Endothelial cell of umbilical vein (primary cell): ENCODE measurements at places on chromosomes 7 and 10. TPM values are rescaled to one million over a fixed set of nuclear protein-coding genes. Genes with fewer than 3 reads are reported as not detected.
A peak's percentile ranks its signal among the peaks of the same experiment; 100 is the strongest.

Gene DOCK1
- 78.7 and 83.1 TPM in 2 replicates for total RNA-seq

Gene STAG3
- total RNA-seq, result 0.55 and 1.4 TPM in 2 replicates

DNA sequence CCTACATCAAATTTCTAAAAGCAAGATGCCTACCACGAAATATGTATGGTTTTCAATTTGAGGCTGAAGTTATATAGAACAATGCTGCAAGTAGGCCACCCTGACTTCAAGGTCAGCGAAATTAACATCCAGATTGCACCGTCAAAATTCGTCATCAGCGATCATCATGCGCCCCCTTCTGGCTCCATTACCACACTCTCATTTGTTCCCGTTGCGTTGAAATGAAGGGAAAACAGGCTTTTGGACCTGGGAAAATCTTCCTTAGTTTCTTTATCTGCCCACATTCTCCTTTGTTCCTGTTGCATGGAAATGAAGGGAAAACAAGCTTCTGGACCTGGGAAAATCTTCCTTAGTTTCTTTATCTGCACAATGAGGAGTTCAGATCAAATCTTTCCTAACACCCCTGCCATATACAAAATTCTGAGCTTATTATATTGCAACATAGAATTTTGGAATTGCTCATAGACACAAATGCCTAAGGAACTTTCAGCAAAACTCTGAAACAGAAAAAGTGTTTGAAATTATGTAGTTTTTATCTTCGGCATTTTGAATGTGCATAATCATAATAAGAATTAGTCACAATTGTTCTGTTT lies 98.2 kb upstream of the PRKCQ start:
- H3K27me3 ChIP-seq, result peaks cover 11% of the 10 kb centered on the region
- no peaks in the 10 kb centered on the region for H3K36me3 ChIP-seq
- H3K4me1 ChIP-seq, result no peaks in the 10 kb centered on the region
- no peak overlapping the region for H3K4me3 ChIP-seq
- no peak overlapping the region for H3K27ac ChIP-seq
- peak; percentile 55 for DNase-seq

GRCh38 chr10:52454491-52454890 lies 140.4 kb downstream of the DKK1 start:
- H3K27me3 ChIP-seq, result no peaks in the 10 kb centered on the region
- H3K27ac ChIP-seq, result no peak overlapping the region
- H3K4me3 ChIP-seq, result no peak overlapping the region
- H3K4me1 ChIP-seq, result no peaks in the 10 kb centered on the region

GRCh38 chr7:111012149-111012548 lies 78.8 kb upstream of the LRRN3 start:
- no peaks in the 10 kb centered on the region for H3K4me1 ChIP-seq
- no peaks in the 10 kb centered on the region for H3K27me3 ChIP-seq
- no peak for DNase-seq
- H3K27ac ChIP-seq, result no peak overlapping the region

GRCh38 chr7:90655566-90655965 lies 59.4 kb downstream of the CDK14 start:
- H3K4me3 ChIP-seq, result no peak overlapping the region
- peak; percentile 85 for DNase-seq
- H3K36me3 ChIP-seq, result no peaks in the 10 kb centered on the region
- H3K4me1 ChIP-seq, result peaks cover 22% of the 10 kb centered on the region

DNA sequence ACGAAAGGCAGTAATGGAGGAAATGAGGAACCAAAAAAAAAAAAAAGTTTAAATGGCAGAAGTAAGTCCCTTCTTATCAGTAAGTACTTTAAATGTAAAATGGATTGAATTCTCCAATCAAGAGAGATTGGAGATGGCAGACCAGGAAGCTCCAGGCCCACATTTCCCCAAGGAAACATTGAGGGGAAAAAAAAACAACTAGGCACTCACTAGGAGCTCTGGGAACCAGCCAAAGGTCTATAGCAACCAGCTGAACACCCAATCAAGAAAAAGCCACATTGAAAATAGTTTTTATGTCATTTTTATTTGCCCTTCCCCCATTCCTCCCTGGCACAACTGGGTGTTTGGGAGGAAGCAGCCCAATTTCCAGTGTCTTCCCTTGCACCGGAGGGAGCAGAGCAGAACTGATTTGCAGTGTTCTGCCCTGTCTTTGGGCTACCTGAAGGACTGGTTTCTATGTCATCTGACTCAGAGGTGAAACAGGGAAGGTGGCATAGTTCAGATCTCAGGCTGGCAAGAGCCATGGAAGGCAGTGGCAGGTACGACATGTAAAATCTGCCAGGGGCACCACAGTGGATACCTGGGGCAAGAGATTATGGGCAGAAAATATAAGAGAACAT lies 121.9 kb downstream of the SMURF1 start:
- no peaks in the 10 kb centered on the region for H3K27me3 ChIP-seq
- H3K27ac ChIP-seq, result no peak overlapping the region
- H3K36me3 ChIP-seq, result peaks cover 5% of the 10 kb centered on the region
- H3K4me1 ChIP-seq, result no peaks in the 10 kb centered on the region

GRCh38 chr7:138238734-138239659 lies 162.7 kb downstream of the AKR1D1 start:
- H3K27me3 ChIP-seq, result no peaks in the 10 kb centered on the region
- DNase-seq, result no peak
- H3K36me3 ChIP-seq, result no peaks in the 10 kb centered on the region
- H3K4me3 ChIP-seq, result no peak overlapping the region

GRCh38 chr10:112503643-112504042 lies 56.6 kb downstream of the VTI1A start:
- no peaks in the 10 kb centered on the region for H3K4me1 ChIP-seq
- H3K4me3 ChIP-seq, result no peak overlapping the region
- H3K36me3 ChIP-seq, result no peaks in the 10 kb centered on the region
- no peak for DNase-seq

Gene MDH2
- total RNA-seq, result 168 and 175 TPM in 2 replicates

DNA sequence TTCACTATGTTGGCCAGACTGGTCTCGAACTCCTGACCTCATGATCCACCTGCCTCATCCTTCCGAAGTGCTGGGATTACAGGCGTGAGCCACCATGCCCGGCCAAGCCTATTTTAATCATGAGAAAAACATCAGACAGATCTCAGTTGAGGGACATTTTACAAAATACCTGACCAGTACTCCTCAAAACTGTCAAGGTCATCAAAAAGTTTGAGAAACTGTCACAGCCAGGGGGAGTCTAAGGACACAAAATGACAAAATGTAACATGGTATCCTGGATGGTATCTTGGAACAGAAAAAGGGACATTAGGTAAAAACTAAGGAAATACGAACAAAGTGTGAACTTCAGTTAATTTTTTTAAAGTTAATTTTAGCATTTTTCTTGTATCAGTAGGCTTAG lies 219.8 kb upstream of the PPP1R3A start:
- no peak for DNase-seq
- H3K36me3 ChIP-seq, result no peaks in the 10 kb centered on the region
- H3K4me3 ChIP-seq, result no peak overlapping the region
- H3K27me3 ChIP-seq, result no peaks in the 10 kb centered on the region

DNA sequence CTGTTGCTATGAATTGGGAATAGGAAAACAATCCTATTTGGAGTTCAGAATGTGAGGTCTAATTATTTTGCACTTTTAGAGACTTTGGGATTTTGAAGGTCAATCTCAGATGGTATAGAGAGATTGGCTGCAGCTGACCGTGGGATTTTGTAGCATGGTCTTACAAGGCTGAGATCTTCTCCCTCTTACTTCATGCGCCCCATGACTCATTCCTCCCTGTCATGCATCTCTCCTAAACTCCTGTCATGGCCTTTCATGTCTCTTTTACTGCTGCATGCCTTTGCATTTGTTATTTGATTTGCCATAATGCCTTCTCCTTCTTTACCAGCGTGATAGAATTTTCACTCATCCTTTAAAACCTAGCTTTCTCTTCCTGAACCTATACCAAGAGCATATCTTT lies 133.1 kb downstream of the BBS9 start:
- H3K4me3 ChIP-seq, result no peak overlapping the region
- no peak overlapping the region for H3K27ac ChIP-seq
- DNase-seq, result no peak
- H3K36me3 ChIP-seq, result no peaks in the 10 kb centered on the region
- H3K27me3 ChIP-seq, result no peaks in the 10 kb centered on the region

DNA sequence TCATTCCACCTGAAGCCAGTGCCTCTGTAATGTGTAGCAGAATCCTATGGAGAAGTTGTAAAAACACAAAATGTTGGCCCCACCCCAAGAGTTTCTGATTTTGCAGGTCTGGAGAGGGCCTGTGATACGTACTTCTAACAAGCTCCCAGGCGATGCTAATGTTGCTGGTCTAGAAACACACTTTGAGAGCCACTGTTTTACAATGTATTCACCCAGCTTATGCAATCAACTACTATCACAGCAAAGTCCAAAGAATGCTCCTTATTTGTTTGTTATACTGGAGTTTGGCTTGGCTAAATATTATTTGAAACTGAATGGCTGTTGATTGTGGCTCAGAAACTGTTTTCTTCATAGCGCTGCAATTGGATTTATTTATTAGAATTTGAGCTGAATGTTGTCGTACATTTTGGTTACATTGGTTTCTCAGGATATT lies 44.3 kb downstream of the DNAJB9 start:
- H3K27me3 ChIP-seq, result peaks cover 8% of the 10 kb centered on the region
- no peak for DNase-seq
- H3K4me3 ChIP-seq, result no peak overlapping the region
- H3K36me3 ChIP-seq, result no peaks in the 10 kb centered on the region

DNA sequence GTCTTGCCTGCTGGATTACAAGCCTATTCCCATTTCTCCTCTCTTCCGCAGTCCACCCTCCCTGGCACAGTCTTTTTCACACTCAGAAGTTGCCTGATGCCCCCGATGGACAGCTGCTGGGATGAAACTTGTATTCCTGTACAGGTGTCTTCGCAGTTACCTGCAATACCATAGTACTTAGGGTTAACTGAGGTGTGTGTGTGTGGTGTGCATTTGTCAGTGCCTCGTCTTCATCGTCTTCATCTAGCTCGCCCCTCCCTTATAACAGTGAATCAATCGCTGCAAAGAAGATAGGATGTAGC lies 11.0 kb downstream of the NXPH1 start:
- H3K4me1 ChIP-seq, result no peaks in the 10 kb centered on the region
- no peaks in the 10 kb centered on the region for H3K36me3 ChIP-seq
- H3K27ac ChIP-seq, result no peak overlapping the region
- no peak for DNase-seq
- peaks cover 28% of the 10 kb centered on the region for H3K27me3 ChIP-seq
- no peak overlapping the region for H3K4me3 ChIP-seq

- H3K27ac ChIP-seq, result no peak overlapping the region
- H3K27me3 ChIP-seq, result no peaks in the 10 kb centered on the region
- H3K4me3 ChIP-seq, result no peak overlapping the region
- no peaks in the 10 kb centered on the region for H3K36me3 ChIP-seq
Measured at GRCh38 chr10:115171392-115171960, 78.3 kb downstream of the ATRNL1 start.

Gene LIPF
- not detected in 2 replicates for total RNA-seq

Gene SLC39A12
- not detected in 2 replicates for total RNA-seq

Gene PTF1A
- not detected in 2 replicates for total RNA-seq

DNA sequence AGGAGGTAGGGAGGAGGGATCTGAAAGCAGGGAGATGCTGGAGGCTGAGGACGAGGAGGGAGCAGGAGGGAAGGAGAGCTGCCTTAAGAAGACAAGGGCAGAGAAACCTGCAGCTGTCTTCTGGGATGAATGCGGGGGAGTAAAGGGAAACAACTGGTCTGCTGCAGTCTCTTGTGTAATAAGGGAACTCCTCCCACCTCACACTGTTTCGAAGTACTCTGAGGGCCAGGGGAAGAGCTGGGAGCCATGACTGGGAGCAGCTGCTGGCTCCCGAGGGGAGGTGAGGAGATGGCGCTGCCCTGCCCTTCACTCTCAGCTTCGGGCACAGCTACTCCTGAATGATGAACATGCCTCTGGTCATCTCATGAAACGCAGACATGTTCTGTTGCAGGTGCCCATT lies 65.1 kb downstream of the CLEC2L start:
- H3K4me3 ChIP-seq, result no peak overlapping the region
- no peaks in the 10 kb centered on the region for H3K4me1 ChIP-seq
- H3K27ac ChIP-seq, result no peak overlapping the region
- H3K36me3 ChIP-seq, result peaks cover 15% of the 10 kb centered on the region
- DNase-seq, result no peak

- H3K4me1 ChIP-seq, result no peaks in the 10 kb centered on the region
- no peak overlapping the region for H3K27ac ChIP-seq
- no peaks in the 10 kb centered on the region for H3K27me3 ChIP-seq
- no peak for DNase-seq
- no peaks in the 10 kb centered on the region for H3K36me3 ChIP-seq
- no peak overlapping the region for H3K4me3 ChIP-seq
Measured at GRCh38 chr7:142104550-142105527, 6.7 kb upstream of the MGAM2 start.

DNA sequence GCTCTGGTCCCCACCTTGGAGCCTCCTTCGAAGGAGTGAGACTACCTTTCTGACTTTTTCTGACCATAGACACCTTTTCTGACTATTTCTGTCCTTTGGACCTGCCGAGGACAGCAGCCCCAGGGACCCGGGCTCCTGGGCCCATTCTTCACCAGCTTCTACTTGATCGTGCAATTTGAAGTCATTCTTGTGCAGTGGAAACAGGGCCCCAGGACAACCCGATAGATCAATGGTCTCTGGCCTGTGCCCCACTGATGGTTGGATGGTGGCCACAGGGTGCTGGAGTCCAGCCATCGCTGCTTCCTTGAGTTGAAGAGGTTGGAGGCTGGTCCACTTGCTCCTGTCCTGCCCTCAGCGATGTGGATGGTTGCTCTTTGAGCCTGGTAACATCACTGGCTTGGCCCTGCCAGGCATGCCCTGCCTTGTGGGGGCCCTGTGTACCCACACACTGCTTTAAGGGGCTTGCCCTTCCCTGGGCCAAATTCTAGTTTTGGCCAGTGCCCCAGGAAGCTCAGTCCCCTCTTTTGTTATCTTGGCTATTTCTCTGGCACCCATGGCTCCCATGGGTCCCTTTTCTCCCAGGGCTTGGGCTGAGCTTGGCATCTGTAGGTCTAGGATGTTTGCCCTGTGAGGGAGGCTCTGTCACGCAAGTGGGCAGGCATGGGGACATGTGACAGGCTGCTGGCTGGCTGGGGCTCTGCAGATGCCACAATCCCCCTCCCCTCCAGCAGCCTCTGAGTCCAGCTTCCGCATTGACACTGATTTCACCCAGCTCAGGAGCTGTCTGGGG lies 375.6 kb upstream of the NUPR2 start:
- no peaks in the 10 kb centered on the region for H3K4me1 ChIP-seq
- H3K27me3 ChIP-seq, result no peaks in the 10 kb centered on the region
- no peaks in the 10 kb centered on the region for H3K36me3 ChIP-seq
